ENCODE measurements at places on chromosomes 11 and 22.

DNA sequence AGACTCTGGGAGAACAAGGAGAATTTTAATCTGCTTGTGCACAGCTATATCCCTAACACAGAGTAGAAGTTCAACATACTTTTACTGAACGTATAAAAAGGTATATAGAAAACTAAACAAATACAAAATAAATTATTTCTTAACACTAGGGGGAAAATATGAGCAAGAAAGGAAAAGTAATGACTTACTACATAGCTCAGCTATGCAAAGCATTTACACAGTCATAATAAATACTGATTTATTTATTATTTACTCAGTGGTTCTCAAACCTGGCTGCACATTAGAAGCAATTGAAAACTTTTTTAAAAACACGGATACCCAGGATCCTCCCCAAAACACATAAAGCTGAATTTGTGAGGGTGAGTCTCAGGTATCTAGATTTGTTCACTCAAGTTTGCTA lies 182.5 kb downstream of the TTC28 start:
- DNase-seq = no peak

DNA sequence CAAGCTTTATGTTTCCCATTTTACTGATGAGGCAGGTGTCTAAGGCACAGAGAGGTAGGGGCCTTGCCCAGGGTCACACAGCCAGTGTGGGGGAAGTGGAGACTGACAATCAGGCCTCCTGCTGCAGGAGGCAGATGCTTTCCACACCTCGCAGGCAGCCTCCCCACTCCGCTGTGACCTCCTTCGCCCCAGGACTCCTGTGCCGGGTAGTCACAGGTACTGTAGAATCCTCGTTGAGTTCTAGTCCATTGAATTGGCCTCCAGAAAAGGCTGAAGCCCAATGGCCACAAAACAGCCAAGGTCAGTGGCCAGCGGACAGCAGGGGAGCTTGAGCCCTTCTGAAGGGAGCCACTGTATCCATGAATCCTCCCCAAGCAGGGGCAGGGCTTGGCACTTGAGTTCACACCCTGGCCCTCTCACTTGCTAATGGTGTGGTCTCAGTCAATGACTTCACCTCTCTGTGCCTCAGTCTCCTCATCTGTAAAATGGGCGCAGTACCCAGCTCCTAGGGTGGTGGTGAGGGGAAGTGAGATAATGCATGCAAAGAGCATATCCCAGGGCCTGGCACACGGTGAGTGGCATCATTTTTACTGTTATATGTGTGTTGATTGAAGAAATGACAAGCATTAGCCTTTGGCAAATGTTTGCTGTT lies 1.1 kb upstream of the FXYD2 start:
- DNase-seq = no peak

GRCh38 chr11:35615921-35616900 lies 2.0 kb upstream of the FJX1 start:
- DNase-seq = peak; percentile 69

DNA sequence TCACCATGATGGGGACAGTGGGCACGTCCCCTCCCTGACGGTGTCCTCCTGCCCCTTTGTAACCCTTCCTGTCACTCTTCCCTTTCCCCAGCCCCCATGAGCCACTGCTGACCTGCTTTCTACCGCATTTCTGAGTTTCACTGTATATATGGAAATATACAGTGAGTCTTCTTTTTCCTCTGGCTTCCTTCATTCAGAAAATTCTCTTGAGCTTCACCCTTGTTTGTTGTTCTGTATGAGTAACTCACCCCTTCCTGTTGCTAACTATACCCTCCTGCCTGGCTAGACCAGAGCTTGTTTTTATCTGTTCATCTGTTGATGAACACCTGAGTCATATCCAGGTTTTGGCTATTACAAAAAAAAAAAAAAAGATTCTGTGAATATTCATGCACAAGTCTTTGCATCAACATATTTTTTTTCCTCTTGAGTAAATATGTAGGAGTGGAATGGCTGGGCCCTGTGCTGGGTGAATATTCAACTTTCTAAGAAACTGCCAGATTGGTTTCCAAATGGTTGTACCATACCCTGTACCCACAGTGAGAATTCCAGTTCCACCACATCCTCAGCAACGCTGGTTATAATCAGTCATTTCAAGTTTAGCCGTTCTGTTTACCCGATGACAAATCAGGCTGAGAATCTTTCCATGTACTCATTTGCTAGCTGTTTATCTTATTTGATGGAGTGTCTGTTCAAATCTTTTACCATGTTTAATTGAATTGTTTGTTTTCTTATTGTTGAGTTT lies 62.0 kb downstream of the IGF2 start:
- DNase-seq = no peak

DNA sequence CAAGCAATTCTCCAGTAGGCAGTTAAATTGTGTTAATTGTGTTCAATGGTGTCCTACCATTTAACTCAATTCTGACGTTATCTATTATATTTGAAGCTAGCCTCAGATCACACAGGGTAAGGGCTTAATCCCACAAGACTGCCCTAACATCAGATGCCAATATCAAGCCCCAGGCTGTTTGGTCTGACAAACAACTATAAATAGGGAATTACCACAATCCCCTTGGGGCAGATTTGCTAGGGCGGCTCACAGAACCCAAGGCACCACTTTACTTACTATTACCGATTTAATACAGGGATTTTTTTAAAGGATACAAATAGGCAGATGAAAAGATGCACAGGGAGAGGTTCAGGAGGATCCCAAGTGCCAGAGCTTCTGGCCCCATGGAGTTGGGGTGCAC lies 678.4 kb downstream of the OPCML start:
- no peak for DNase-seq

- no peak for DNase-seq
These were observed 806 bp upstream of the SAAL1 start for GRCh38 chr11:18106688-18107087.

- no peak for DNase-seq
These were observed 6.7 kb upstream of the RAB3IL1 start for GRCh38 chr11:61924064-61924455.

DNA sequence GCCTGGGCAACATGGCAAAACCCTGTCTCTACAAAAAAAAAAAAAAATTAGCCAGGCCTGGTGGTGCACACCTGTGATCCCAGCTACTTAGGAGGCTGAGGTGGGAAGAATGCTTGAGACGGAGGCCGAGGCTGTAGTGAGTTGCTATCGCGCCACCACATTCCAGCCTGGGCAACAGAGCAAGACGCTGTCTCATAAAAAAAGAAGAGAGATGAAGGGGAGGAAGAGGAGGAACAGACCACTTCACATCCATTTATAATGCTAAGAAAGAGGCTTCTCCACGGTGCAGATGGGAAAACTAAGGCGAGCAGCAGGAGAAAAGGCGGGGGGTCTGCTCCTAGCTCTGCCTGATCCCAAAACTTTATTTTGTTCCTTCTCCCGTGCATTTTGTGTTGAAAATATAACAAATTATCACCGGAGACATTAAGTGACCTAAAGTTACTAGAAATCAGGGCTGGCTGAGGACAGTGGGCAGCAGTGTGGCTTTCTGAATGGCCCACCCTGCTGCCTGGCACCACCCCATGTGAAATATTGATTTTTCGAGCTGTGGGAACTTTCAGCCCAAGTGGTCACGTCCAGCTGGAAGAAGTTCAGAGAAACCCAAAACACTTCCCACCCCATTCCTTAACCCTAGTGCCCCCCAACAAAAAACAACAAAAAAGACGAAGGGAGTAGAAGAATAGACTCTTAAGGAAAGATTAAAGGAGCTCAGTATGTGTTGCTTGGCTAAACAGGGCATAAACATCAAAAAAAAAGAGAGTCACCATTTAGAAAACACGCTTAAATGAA lies 9.5 kb downstream of the MYH9 start:
- DNase-seq = no peak

- DNase-seq = no peak
These were observed 8.4 kb downstream of the RHBDD3 start for GRCh38 chr22:29259253-29259899.

GRCh38 chr11:27467181-27467913 lies 5.2 kb downstream of the LGR4 start:
- no peak for DNase-seq

DNA sequence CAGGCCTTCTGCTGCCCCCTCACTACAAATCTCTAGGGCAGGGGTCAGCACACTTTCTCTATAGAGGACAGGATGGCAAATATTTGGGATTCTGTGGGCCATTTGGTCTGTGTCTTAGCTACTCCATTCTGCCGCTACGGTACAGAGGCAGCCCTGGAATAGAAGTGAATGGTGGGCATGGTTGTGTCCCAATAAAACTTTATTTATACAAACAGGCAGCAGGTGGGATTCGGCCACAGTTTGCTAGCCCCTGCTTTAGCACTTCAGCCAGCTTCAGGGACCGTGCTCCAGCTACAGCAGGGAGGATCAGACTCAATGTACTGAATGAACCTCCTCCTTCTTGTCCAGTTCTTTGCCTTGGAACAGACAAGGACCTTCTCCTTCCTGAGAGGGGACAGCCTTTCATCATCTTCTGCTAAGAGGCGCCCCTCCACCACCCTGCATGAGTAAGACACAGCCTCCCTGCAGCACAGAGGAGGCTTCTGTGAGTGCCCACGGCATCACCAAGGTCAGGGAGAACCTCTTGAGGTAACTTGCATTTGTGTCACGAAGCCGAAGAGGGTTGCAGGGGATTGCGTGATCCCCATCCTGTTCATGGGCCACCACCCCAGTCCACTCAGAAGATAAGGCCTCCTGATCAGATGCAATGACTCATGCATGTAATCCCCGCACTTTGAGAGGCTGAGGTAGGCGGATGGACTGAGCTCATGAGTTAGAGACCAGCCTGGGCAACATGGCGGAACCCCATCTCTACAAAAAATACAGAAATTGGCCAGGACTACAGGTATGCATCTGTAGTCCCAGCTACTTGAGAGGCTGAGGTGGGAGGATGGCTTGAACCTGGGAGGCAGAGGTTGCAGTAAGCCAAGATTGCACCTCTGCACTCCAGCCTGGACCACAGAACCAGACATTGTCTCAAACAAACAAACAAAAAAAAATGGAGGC lies 4.6 kb downstream of the C11orf24 start:
- DNase-seq = no peak

GRCh38 chr11:75308116-75308515 lies 43.3 kb downstream of the ARRB1 start:
- no peak for DNase-seq

- DNase-seq = no peak
These were observed 48.4 kb downstream of the DBX1 start for GRCh38 chr11:20111871-20112270.

DNA sequence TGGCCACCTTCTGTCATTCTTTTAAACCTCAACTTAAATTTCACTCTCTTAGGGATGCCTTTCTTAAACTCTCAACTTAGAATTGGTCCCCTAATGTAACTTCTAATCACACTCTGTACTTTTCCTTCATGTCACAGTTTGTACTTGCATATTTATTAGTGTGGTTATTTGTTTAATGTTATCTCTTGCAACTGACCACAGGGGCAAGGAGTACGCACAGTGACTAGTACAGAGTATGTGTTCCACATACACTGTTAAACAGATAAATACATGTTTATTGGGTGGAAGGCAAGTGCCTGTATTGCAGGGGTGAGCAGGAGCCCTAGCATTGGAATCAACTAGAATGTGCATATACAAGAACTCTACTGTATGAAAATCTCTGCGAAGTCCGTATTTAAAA lies 554.0 kb downstream of the INSC start:
- no peak for DNase-seq

GRCh38 chr11:26286472-26287066 lies 45.4 kb upstream of the ANO3 start:
- no peak for DNase-seq

GRCh38 chr11:37450613-37451012 lies 852.6 kb upstream of the RAG2 start:
- no peak for DNase-seq

- DNase-seq = no peak
These were observed 99.5 kb downstream of the RDX start for GRCh38 chr11:110196884-110197420.

- DNase-seq = no peak
These were observed 146.2 kb downstream of the ATXN10 start for GRCh38 chr22:45817745-45818423.

DNA sequence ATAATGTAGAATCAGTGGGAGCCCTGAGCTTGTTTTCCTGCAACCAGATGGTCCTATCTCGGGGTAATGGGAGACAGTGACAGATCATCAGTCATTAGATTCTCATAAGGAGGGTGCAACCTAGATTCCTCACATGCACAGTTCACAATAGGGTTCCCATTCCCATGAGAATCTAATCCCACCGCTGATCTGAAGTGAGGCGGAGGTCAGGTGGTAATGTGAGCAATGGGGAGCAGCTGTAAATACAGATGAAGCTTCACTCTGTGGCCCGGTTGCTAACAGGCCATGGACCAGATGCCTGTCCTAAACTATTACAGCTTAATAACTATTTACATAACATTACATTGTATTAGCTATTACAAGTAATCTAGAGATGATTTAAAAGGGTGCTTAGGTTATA lies 17.0 kb downstream of the DIXDC1 start:
- no peak for DNase-seq

DNA sequence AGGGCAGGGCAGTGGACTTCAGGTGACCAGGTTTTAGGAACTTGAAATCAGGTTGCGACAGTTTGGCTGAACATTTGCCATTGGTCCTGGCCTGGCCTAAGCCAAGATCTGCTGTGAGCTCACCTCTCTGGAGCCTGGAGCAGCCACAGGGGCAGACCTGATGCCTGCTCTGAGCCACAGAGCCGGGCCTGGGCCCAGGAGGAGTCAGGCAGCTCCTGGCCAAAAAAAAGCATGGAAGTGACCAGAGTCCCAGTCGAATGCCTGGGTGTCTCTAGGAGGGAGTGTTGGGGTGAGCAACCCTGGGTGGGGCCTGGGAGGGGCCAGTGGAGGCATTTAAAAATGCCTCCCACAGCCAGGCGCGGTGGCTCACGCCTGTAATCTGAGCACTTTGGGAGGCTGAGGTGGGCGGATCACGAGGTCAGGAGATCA lies 6.0 kb upstream of the OMP start:
- DNase-seq = no peak

DNA sequence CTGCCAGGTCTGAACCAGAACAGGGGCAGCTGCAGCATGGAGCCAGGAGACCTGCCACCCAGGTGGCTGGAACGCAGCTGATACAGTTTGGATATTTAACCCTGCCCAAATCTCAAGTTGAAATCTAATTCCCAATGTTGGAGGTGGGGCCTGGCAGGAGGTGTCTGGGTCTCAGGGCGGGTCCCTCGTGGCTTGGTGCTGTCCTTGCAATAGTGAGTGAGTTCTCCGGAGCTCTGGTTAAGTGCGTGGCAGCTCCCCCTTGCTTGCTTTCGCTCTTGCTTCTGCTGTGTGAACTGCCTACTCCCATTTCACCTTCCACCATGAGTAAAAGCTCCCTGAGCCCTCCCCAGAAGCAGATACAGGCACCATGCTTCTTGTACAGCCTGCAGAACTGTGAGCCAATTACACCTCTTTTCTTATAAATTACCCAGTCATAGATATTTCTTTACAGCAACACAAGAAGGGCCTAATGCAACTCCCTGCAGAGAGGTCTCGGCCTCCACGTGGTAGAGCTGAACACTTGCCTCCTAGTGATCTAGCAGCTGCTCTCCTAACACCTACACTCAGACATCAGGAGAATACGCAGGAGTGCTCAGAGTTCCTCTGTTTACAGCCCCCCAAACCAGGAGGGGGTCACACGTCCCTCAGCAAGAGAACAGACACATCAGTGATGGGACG lies 203.7 kb downstream of the CTTN start:
- no peak for DNase-seq

- DNase-seq = no peak
These were observed 28.0 kb downstream of the ZC3H12C start for GRCh38 chr11:110121204-110121603.

GRCh38 chr11:41039592-41039991 lies 419.9 kb downstream of the LRRC4C start:
- no peak for DNase-seq

Data from GM13977 (cell line).